ENCODE measurements at places on chromosomes 2 and 18.

DNA sequence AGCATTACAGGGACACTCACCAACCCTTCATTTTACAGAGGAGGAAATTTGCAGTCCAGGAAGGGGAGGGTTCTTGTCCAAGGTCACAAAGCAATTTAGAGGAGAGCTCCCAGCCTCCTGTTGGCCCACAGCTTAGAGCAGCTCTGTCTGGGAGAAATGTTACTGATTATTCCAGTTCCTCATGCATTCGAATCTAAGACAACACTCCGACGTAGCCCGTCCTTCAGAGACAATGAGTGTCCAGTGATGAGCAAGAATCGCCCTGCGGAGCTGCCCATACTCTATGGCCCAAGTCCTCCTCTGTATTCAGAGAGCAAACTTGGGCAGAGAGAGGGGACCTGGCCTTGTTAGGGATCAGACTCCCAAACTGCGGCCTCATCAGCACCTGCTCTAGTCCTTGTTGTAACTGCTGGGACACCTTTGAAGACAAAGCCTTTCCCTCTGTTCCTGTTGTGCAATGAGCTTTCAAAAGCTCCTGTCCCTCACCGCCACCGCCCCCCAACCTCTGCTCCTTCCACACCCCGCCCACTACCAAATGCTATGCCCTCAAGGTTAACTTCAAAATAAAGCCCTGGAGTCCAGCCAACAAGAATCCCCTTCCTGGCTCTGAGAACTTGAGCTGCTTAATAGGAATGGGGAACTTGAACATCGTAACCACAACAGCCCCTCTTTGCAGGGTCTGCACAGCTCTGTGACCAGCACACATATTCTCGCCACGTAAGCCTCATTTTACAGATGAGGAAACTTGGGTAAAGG, 234.8 kb upstream of the SMAD2 start:
- DNase-seq, result no peak

GRCh38 chr2:49210191-49210590, 55.9 kb upstream of the FSHR start:
- DNase-seq, result no peak

- no peak for DNase-seq
Observed at GRCh38 chr18:43559507-43559906, 282.2 kb upstream of the SYT4 start.

- no peak for DNase-seq
Observed at GRCh38 chr2:95728878-95729596, 137.2 kb downstream of the TRIM43 start.

- no peak for DNase-seq
Observed at GRCh38 chr2:202566286-202566685, 68.5 kb upstream of the FAM117B start.

DNA sequence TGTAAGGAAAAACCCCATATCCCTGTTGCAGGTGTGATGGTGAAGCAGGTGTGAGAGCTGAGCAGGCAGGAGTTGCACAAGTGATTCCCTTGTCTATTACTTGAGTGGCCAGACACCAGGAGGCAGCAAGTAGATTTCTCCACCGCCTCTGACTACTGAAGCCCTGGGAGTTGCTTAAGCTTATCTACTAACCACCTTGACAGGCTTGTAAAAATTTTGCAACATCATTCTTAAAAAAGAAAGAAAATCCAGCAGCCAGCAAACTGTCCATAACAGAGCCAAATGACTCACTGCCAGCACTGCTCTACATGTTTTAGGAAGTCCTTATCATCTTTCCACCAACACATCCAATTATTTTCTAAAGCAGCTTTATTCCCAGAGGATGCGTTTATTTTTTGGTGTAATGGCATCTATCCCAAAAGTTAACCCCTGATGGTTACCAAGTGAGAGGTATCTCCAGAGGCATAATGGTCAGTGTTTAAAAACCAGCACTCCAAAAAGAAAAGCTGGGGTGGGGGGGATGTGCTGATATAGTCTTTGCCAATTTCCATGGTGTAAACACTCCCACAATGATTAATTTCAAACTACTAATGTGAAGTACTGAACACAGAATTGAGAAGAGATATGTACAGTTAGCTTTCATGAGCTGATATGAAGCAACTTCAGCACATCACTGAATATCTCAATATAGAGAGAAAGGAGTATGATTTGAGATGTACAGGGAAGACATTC, 16.3 kb upstream of the GPR39 start:
- no peak for DNase-seq

DNA sequence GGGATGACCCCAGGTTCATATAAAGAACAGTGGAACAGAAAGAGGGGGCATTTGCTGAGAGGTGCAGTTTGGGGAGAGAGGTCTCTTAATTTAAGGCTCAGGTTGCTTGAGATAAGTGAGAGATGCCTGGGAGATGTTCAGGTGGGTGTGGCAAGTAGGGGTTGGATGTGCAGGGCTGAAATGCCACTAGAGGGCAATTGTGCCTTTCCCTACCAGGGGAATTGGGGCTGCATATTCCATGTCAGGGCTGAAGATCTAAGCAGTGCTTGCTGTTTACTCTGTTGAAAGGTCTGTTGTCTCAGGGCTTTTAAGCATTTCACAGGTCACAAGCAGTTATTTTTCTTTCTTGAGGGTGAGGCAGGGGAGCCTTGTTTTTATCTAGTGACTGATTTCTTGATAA, 7.8 kb downstream of the CCDC85A start:
- DNase-seq, result no peak

- no peak for DNase-seq
Observed at GRCh38 chr2:770776-771175, 93.6 kb upstream of the TMEM18 start.

DNA sequence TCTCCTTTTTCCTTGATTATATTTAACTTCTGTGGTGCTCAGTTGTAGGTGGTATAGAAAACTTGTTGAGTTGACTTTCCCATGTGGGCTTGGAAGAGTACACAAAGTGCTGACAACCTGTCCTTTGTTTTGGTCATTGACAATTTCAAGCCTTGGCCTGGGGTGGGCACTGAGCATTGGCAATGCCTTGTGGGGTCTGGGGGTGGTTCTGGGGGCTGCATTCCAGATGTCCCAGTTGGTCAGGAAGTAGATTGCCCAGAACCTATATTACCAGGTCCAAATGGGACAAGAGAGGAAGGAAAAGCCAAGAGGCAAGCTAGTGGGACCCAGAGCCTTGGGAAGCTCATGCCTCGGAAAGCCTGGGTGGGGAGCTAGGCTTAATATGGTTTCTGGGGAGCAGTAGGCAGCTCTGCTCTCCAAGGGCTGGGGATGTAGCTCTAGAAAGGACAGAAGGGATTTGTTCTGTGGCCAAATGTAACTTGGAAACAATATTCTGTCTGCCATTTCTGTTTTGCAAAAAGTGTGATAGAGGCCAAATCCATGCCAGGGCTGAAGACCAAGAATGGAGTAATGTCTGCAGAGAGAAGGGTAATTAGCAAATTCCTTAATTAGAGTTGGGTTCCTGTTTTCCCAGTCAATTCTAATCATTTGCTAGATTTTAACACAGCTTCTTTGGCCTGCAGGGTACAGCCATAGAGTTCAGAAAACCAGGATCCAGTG, 87.4 kb downstream of the SLC4A3 start:
- DNase-seq, result no peak

DNA sequence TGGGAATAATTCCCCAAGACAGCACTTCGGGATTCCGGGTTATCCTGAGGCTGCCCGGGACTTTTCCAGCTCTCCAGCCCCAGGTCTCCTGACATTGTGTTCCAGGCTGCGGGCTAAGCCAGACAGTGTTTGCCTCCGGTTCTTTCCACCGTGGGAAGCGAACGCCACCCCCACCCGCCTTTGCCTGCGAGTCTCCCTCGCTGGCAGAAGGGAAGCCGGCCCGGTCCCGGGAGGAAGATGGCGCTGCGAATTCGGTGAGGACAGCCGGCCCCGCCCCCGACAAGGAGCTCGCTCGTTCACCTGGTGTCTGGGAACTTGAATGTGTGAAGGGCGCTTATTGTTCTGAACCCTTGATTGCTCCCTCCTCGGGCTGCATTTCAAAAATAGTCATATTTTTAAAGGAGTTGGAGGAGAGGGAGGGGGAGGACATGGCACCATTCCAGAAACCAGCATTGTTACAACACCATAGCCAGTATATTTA, 2.9 kb downstream of the LRATD1 start:
- DNase-seq, result no peak

DNA sequence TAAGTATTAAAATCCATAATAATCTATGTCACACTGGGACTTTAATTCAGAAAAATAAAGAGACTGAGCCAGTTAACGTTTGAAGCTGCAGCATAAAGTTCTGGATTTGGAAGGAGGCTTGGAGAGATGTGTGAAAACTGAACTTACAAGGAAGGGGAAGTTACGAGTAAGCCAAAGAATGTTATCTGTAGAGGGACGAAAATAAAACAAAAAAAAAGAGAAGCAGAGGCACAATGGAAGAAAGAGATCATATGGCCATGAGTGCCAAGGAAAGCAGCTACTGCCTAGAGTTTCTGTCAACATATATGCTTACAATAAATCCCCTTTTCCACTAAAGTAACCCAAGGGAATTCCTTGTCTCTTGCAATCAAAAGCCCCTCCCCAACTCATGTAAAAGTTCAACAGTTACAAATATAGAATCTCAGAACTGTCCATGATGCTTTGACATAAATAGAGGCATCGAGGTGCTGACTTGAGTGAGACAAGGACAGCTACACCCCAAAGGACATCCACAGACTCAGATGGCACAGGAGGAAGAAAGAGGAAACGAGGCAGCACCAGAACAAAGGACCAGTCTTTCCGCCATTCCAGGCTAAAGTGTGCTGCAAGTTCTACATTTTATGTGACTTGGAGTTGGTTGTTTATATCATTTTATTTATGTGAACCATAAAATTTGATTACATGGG, 16.1 kb upstream of the ARL5A start:
- no peak for DNase-seq

GRCh38 chr2:217357886-217358620, 498.2 kb upstream of the TNP1 start:
- no peak for DNase-seq

DNA sequence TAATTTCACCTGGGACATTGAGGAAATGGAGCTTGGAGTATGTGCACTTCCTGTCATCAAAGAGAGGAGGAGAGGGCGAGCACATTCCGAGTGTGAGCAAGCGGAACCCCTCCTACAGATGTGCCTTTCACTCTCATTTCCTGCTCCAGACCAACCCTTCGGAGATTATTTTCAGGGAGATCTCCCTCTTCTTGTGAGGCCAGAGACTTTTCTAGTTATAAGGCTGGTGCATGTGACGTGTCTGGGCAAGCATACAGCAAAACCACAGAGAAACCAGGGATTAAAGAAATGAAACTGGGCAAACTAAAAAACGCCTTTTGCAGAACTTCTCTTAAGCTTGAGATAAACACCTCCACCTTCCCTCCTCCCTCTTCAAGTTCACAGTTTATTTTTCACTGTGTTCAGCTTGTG, 409.2 kb upstream of the TCF4 start:
- no peak for DNase-seq

GRCh38 chr2:237689336-237690131, 62.1 kb downstream of the LRRFIP1 start:
- no peak for DNase-seq

- DNase-seq, result no peak
Observed at GRCh38 chr2:237201461-237202287, 116.0 kb downstream of the COPS8 start.

DNA sequence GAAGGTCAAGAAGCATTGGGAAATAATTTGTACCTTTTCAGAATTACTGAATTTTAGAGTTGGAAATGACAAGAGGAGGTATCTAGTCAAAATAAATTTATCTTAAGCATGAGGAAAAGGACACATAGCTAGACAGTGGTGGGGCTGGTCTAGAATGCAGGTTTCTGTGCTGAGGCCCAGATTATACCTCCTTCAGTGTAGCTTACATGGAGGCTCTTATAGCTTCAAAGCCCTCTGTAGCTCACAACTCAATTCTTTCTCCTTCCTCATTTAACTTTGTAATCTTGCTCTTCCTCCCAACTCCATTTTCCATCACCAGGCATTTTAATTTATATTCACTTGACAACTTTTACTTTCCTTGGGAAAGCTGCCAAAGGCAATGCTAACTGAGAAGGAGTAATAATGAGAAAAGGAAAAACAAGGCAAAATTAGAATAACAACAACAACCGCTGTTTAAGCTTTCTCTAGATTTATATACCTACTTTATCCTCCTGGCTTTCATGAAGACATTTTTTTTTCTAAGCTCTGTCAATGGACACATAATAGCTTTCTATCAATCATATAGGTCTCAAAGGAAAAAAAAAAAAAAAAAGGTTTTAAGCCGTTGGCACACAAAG, 58.5 kb downstream of the CLHC1 start:
- no peak for DNase-seq

DNA sequence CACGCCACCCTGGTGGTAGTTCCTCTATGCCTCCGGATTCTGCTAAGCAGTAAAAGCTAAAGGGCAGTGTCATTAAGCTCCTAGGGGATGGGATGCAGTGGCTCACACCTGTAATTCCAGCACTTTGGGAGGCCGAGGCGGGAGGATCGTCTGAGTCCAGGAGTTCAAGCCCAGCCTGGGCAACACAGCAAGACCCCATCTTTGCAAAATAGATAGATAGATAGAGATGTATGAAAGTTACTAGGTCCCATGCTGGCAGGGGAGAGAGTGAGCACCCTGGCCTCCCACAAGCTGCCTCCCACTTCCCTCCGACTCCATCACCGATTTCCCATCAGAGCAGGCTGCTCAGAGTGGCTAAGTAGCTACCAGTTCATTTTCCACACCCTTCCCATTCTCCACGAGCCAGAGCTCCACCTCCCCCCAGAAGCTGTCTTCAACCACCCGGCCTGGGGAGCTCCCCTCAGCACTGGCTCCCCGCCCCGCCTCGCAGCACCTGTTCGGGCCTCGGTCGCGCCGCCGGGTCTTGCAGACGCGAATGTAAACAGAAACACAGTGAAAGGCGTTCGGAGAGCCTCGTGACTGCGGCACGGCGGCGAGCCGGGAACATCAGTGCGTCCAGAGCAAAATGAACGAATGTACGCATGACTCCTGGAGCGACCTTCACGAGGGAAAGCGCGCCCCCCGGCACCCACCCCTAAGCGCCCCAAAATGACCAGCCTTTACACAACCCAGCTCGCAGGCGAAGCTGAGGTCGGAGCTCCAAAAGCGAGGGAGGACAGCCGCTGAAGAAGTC, 598 bp upstream of the CEP68 start:
- peak; percentile 59 for DNase-seq

GRCh38 chr2:136787970-136788369, 22.6 kb downstream of the THSD7B start:
- no peak for DNase-seq

DNA sequence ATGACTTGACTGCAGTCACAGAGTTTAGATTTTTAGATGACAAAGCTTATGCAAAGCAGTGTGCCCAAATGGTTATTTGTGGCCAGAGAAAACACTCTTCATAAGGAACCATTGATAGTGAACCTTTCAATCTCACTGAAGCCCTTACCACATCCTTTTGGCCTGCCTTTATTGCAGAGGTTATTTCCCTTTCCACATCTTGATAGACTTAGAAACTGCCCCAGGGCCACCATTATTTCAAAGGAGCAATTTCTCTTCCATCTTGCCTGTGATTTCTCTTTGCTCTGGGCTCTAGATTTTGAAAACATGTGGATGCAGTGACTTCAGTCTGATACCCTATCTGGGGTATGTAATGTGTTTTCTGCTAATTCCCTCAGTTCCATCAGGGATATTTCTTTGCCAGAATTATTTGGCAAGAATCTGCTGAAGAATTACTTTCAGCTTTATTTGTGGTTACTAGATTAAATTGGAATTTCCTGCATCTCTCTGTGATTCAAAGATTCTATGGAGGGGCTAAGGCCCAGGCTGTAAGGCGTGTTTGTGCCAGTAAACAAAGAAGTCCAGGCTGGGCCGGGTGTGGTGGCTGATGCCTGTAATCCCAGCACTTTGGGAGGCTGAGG, 51.0 kb downstream of the MOGAT1 start:
- no peak for DNase-seq

Measured in activated CD8-positive, alpha-beta memory T cell treated with anti-CD3 and anti-CD28 coated beads, Interleukin-2, amount 50 U/mL, for 4 hours (primary cell).